ENCODE measurements at places on chromosomes 7 and 10. TPM values are rescaled to one million over a fixed set of nuclear protein-coding genes. Genes with fewer than 3 reads are reported as not detected.
A peak's percentile ranks its signal among the peaks of the same experiment; 100 is the strongest.

DNA sequence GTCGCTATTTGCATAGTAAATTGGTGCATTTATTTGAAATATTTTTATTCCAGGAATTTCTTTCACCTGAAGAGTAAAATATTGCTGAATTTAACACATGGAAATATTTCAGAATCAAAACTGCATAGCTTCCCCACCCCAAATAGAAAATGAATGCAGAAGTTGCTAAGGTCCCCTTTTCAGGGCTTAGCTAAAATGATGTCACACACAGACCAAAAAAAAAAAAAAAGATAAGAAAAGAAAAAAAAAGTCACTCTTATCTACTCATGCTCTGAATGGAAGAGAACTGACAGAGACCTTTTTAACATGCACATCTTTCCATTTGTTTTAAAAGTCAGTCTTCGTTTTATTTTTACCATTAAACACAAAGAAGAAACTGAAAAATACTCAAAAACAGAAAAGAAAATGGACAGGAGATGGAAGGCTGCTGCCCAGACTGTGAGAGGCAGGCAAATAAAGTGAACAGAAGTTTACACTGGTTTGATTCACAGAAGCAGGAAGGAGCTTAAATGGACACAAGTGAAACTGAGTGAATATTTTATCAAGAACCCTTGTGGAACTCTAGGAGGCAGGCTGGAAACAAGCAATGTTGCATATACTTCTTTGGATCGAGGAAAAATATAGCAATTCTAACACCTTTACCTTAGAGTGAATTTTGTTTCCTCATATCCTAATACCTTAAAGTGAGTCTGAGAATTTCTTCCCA lies 32.0 kb downstream of the PSMC2 start:
- ATAC-seq = no peak

GRCh38 chr7:31102973-31103850 lies 51.1 kb downstream of the ADCYAP1R1 start:
- ATAC-seq = no peak

- no peak for ATAC-seq
These were observed 2.8 kb downstream of the MPP7 start for GRCh38 chr10:28300027-28300426.

GRCh38 chr7:39073432-39073831 lies 95.7 kb downstream of the POU6F2 start:
- ATAC-seq = no peak

- ATAC-seq = no peak
These were observed 71.7 kb downstream of the CALD1 start for GRCh38 chr7:134851141-134851540.

DNA sequence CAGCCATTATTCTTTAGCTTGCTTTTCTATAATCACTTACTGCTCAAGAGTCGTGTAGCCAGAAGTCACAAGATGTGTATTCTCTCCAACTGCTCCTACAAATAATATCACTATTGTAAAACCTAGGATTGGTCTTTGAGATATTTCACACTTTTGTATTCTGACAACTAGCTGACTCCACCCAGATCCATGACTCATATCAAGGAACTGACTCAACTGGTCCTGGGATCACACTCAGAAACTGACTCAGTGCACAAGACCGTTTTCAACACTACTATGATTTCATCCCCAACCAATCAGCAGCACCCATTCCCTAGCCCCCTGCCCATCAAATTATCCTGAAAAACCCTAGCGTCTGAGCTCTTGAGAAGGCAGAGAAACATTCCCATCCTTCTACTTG lies 56.5 kb upstream of the ORC5 start:
- peak; percentile 84 for ATAC-seq

DNA sequence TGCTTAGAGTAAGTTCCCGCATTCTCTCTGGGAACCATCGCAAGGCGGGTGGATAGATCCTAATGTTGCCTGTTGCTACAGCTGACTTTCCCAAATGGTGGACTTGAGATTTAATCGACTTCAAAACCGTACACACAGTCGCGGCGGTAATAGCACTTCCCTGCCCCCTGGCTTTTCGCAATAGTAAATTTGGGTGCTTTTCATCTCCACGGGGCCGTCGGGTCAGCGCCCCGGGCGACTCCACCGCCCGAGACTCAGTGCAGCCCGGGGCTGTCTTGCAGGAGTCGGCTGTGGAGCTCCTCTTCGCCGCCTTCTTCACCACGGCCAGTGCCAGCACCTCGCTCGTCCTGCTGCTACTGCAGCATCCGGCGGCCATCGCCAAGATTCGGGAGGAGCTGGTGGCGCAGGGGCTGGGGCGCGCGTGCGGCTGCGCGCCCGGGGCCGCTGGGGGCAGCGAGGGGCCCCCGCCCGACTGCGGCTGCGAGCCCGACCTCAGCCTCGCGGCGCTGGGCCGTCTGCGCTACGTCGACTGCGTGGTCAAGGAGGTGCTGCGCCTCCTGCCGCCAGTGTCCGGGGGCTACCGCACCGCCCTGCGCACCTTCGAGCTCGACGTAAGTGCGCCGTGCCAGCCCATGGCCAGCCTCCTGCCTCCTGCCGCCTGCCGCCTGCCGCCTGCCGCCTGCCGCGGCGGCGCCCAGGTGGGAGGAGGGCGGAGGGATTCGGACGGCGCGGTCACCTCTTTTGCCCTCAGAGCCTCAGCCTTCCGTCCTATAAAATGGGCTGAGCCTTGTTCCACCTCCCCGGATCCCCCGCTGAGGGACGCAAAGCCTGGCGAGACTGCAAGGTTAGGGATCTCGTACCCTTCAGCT lies 5.3 kb downstream of the CYP26C1 start:
- no peak for ATAC-seq

DNA sequence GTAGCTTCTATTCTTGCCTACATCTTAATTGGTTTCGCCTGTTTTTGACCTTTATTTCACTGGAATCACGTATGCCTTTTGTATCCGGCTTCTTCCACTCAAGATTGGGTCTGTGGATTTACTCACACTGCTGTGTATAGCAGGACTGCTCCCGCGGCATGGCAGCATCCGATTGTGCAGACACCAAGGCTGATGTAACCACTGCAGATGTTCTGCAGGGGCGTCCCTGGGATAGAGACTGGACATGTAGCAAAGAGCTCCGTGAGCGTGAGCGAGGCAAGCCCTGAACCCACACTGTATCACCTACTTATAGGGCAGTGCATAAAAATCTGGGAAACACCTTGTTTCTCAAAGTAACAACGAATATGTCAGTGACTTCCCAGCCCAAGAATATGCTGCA lies 11.4 kb upstream of the IDI2 start:
- no peak for ATAC-seq

GRCh38 chr7:139673230-139673629 lies 104.6 kb downstream of the HIPK2 start:
- ATAC-seq = peak; percentile 30

DNA sequence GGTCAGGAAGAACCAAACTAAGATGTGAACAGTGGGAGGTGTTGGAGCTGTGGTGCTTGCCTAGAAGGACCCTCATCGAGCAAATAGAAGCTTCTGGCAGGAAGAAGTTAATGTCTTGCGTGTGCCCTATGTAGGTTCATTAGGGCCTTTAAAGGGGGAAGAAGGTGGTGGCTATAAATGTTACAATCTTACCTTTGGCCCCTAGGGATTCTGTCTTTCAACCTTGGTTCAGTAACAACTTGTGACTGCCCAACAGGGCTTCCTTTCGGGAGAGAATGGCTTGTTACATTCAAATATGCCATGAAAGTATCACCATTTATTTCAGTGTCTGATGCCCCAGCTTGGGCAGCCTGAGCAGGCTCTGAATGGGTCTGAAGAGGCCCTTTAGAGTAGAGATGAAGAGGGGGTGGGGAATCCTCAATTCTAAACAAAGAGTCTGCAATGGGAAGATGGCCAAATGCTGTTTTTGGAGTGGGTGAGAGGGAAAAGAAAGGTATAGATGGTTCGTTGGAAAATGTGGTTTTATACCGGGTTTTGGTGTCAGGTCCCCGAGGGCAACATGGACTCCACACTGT lies 108.0 kb downstream of the TCF7L2 start:
- no peak for ATAC-seq

DNA sequence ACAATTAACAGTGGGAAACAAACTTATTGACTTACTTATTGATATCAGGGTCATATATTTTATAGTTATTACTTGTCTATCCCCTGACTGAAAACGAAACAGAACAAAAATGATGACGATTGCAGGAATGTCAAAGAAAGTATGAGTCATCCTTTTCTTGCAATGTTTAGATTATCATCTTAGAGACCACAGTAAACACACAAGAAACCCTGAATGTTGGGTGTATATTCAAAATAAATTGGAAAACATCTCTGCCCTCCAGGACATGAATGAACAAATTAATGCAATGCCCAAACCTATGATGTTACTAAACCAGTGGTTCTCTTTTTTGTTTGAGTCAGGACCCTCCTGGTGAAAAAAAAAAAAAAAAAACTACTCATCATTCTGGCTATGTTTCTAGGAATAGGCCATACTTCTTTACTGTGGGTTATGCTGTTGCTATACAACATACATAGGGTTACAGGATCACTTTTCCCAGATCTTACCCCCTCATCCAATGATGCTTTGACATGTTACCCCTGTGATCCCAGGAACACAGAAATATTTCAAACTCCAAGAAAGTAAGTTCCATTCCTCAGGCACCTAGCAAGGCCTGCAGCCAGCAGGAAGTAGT lies 623.4 kb upstream of the IGFBP3 start:
- no peak for ATAC-seq

DNA sequence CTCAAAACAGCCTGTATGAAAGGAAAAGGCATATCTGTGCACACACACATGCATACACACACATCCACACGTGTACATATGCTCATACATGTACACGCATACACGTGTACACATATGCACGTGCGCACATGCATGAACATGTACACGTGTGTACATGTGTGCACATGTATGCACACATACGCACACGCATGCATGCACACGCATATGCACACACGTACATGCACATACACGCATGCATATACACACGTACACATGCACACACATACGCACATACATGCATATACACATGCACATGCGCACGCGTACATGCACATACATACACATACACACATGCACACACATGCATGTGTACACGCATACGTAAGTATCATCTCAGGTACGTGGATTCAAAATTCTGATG lies 19.4 kb downstream of the DIP2C start:
- no peak for ATAC-seq

DNA sequence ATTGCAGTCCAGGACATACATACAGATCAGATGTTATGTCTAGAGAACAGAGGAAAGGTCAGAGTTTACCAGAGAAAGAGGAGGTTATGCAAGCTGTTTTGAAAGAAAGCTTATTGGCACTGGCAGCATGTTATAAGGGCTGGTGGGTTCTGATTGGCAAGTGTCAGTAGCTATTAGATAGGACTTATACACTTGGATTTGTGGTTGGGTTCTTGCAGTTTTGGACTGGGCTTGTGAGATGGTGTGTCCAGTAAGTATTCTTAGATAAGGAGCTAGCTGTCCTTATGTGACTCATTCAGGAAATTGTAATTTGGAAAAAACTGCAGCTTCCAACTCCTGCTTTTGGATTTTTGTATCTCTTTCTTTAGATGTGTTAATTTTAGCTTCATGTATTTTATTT lies 130.7 kb upstream of the NAMPT start:
- ATAC-seq = no peak

- ATAC-seq = no peak
These were observed 150.3 kb downstream of the AUTS2 start for GRCh38 chr7:69748530-69748929.

GRCh38 chr10:124288486-124288885 lies 130.2 kb downstream of the OAT start:
- ATAC-seq = no peak

GRCh38 chr10:123553810-123554430 lies 112.2 kb upstream of the GPR26 start:
- ATAC-seq = no peak

DNA sequence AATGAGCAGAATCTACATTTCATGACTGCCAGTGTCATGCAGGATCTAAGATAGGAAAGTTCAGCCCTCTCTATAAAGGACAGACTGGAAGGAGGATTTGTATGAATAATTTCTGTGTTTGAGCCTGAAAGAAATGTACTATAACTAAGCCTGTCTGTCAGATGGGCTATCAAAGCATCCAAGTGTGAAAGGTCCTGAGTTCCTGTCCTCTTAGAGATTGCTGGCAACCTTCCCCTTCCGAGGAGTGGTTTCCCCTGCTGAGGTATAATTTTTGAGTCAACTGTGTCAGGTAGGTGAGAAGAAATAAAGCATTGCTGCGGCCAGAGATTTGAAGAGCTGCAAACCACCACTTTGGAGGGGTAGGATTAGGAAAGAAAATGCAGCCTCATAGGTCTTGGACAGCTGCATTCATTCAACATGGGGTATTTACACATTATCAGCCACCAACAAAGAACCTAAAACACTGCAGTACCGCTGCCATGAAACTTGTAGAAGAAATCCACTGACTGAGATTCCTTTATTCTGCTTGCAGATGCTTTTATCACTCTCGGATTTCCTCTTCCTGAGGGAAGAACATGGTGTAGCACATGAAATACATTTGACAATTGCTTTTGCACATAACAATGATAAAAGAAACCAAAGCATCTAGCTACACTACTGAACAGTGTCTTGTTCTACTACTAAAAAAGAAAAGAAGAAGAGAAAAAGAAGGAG lies 189.1 kb downstream of the DGKI start:
- no peak for ATAC-seq

DNA sequence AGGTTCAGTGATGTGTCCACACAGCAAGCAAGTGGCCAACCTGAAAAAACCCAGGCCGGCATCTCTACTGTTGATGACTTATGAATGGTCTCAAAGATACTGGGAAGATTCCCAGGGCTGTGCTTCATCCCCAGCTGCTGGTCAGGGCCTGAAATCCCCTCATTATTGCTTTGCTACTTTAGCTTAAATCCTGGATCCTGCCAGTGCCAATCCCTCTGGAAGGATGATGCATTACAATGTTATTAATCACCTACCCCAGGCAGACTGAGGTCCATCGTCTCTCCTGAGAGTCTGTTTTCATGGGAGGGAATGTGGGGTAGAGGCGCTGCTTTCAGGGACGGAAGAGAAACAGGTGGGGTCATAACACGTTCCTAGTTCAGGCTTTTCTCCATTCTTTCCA lies 371.6 kb downstream of the RPS24 start:
- no peak for ATAC-seq

- ATAC-seq = peak; percentile 46
These were observed 239.6 kb downstream of the DNAJB6 start for GRCh38 chr7:157576415-157576814.

- no peak for ATAC-seq
These were observed 694.5 kb downstream of the LRMDA start for GRCh38 chr10:76125900-76126299.

GRCh38 chr7:130367088-130367755 lies 13.1 kb upstream of the CPA1 start:
- no peak for ATAC-seq

CALHM1 gene
- 0.04 TPM for total RNA-seq

ABCC2 gene
- total RNA-seq = 0.36 TPM

BMS1 gene
- total RNA-seq = 10.0 TPM

AGMO gene
- total RNA-seq = 0.08 TPM

AGAP9 gene
- total RNA-seq = 3.0 TPM

JAZF1 gene
- total RNA-seq = 3.1 TPM

SEMA4G gene
- 0.96 TPM for total RNA-seq

LIPJ gene
- total RNA-seq = 0.12 TPM

All from esophagus mucosa (tissue), 1 donor.